ENCODE measurements at places on chromosomes 3 and 15.

GRCh38 chr3:127612966-127613365 is 14.8 kb downstream of the MCM2 start:
- DNase-seq = no peak

DNA sequence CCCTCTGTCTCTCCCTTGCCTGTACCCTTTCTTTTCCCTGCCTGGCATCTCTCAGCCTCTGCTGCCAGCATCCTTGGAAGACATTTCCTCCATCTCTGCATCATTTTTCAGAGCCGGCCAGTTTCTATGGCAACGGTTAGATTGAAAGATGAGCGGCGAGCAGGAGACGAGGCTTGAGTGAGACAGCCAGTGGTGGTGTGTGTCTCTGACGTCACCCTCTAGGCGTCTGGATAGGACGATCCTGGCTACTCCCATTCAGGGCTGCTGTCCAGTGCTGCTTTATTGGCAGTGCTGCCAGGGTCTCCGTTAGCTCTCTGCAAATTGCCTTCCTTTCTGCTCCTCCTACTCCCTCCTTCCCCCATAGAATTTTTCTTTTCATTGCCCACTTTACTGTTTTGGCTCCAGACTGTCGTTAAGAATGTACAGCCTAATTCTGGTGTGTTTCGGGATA is 57.9 kb downstream of the TRAK1 start:
- peak; percentile 46 for DNase-seq

DNA sequence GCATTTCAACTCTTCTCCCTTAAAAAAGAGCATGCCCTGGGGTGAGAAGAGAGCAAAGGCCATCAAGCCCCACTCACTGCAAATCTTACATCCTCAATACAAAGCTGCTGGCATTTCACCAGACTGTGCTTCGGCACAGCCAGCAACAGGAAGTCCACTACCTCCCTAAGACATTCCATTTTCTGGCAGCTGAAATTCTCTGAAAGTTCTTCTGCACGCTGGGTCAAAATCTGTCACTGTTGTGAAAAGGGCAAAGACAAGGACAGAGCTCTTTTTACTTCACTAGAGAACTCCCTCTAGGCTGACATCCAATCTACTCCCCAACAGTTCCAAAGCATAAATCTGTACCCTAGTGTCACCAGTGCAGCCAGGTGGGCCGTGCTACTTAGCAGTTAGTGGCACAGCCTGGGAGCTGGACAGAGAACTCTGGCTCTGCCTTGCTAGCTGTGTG is 6.3 kb downstream of the MTMR10 start:
- peak; percentile 32 for DNase-seq

GRCh38 chr3:171731691-171732090 is 78.6 kb downstream of the PLD1 start:
- DNase-seq = no peak

GRCh38 chr3:24151594-24151993 is 206.5 kb downstream of the NR1D2 start:
- no peak for DNase-seq

- peak; percentile 50 for DNase-seq
Observed at GRCh38 chr3:107999215-107999775, 91.5 kb downstream of the CD47 start.

DNA sequence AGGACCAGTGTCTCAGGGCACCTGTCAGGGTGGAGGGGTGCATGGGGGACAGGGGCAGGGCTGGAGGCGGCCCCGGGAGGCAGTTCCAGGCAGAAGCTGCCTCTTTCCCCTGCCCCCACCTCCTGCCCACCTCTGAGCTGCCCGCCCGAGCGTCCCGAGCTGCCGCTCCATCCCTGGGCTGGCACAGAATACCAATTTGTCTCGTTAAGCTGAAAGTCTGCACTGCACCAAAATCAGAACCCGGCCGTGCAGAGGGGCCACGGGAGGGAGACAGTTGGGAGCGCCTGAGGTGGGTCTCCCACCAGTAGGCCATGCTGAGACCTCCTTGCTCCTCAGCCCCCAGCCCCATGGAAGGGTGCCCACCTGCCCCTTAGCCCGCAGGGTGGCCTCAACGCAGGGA is 1.3 kb upstream of the ATP2B2 start:
- no peak for DNase-seq

- DNase-seq = peak; percentile 49
Observed at GRCh38 chr3:127673191-127674100, 694 bp downstream of the ABTB1 start.
